NCI-H1694 (cell line): ENCODE measurements at places on chromosomes 11 and 22.

DNA sequence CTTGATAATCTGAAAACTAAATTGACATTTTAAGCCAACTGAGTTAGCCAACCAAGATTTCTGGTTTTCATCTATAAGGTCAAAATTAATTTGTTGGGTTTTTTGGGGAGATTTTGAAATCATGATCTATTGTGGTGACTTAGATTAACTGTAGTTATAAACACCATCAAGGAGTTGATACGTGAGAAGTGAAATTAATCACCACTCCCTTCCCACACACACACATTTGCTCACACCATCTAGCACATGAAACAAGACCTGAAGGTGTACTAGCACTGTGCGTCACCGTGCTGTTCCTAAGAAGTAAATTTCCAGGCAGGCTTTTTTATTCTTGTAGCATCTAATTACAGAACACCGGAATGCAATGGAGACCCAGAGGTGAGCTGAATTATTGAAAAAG, 2.1 kb downstream of the OR5B21 start:
- no peak for DNase-seq

DNA sequence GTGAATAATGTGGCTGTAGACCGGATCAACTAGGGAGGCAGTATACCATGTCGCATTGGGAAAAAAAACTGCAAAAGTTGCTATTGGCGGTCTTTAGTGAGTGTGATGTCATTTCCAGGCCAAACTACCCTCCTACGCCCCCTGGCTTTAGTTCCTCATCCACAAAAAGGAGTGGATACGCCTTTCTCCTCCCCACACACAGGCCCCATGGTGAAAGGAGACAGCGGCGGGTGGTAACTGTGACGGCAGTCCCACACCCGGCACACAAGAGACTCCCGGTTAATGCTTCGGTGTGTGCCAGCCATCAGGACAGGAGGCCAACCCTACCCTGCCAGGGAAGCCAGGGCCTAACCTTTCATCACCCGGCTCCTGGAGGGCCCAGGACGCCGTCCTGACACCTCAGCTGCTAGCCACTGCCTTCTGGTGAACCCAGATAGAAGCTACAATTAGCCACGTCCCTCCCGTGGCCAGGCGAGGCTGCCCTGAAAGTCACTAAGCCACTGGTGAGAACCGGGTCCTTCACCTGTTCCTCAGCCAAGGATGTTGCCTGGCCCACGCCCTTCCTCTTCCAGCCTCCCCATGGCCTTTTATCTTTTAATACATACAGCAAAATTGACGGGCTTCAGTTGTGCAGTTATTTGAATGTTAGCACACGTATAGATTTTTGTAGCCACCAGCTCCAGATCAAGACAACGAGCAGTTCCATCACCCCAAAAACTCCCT, 10.8 kb downstream of the TP53I11 start:
- peak; percentile 52 for DNase-seq

DNA sequence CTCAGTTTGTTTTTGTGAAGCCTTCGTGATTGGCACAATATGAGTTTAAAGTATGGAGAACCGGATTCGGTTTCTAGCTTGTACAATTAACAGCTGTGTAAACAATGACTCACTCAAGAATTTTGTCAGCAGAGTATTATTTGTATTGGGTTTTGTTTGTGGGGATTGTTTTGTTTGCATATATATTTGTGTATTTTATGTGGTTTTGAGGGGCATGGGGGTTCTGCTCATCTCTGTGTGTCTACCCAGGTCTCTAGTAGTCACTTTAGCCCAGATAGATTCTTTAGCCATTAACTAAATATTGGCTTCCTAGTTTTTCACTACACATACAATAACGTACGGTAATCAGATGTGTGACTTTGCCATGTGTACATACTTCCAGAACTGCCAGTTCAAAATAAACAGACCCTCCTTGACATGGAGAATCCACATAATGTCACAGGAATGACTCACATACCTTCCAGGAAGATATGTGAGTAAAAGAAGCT, 7.5 kb upstream of the MS4A7 start:
- DNase-seq, result no peak

GRCh38 chr22:31081963-31082605, 966 bp downstream of the SMTN start:
- DNase-seq, result no peak

- DNase-seq, result no peak
Observed at GRCh38 chr11:11662578-11662977, 40.8 kb upstream of the GALNT18 start.

GRCh38 chr11:16857186-16857585, 118.7 kb downstream of the C11orf58 start:
- DNase-seq, result no peak

DNA sequence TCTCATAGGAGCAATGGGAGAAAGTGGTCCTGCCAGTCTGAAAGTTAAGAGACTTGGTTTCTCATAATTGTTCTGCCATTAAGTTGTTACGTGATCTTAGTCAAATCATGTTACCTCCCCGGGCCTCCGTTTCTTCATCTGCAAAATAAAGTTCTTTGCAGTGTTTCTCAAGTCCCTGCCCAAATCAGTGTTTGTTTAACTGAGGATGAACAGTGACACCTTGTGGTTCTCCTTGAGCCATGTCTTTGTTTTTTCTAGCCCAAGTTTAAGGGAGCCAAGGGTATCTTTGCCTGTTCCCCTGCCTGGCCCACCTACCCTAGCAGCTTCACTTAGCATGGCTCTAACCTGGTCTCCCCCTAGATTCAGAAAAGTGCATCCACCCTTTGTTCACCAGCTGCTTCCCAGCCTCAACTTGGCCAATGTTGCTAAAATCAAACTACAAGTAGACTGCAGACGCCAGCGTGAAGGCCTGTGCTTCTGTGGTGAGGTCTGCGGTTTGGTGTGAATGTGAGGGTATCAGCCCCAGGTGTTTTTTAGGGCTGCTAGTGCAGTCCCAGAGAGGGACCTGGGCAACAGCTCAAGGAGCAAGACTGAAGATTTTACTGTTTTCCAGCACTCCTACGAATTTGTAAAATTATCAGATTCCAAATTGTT, 35.5 kb downstream of the FZD4 start:
- peak; percentile 5 for DNase-seq

- no peak for DNase-seq
Observed at GRCh38 chr11:33942954-33943353, 51.1 kb upstream of the LMO2 start.

DNA sequence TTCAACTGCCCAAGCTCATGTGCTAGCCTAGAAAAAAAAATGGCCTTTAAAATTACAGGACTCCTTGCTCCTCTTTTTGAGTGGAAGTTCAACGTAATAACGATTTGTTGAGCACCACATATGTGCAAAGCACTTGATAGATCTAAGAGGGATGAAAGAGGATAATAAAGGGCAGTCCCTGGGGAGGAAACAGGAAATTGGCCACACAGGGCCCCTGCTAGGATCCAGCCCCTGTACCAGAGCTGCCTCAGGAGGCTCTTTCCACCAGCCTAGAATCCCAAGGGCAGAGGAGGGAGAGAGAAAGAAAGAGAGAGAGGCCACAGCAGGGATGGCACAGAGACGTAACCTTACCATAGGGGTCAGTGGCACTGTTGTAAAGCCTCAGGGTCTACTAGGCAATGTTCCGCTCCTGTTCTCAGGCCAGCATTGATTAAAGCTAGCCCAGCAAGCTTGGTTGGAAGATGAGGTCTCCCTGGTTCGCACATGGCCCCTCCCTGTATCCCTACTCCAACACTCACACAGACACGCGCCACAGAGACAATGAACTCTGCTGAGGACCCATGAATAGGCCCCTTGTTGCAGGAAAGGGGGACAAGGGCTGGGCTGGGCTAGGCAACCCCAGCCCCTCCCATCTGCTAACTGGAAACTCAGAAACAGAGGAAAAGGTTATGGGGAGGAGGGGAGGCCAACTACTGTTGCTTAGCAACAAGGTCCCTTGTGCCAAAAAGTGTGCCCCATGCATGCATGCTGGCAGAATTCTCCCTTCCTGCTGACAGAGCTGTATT, at the start of gene TMPRSS5:
Gene TMPRSS5 (minus strand): TSS at position 438 of the 785 bp plus-strand sequence. CDS start 84 bp downstream, at position 354.
- no peak for DNase-seq

DNA sequence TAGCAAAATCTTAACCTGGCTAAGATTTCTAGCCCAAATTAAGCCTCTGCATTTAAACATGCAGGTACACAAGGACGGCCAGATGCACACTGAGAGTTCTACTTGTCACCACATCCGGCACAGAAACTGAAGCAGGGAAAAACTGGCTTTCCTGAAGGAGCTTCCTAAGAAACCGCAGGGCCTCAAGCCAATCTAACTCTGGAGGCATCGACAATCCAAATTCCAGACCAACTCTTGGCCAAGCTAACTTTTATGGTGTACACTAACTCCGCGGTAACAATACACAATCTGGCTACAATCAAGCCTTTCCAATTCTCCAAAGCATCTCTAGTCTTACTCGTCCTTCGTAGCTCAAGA, 1.2 kb downstream of the MSANTD2 start:
- no peak for DNase-seq

DNA sequence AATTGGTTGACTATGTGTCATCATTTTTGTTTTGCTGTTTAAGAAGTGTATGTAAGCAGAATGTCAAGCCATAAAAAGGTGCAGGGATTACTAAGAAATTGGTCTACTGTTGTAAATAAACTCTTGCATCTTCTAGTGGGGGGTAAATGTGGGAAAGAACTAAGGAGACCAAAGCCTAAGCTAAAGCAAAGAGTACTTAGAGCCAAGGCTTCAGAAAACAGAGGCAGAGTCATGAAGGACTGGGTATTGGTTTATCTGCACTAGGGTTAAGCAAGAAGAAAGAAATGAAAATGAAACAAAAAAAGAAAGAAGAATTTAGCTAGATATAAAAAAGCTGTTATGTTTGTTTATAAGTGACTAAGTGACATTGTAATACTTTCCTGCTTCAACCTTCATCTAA, 628.1 kb downstream of the METTL15 start:
- DNase-seq, result no peak

DNA sequence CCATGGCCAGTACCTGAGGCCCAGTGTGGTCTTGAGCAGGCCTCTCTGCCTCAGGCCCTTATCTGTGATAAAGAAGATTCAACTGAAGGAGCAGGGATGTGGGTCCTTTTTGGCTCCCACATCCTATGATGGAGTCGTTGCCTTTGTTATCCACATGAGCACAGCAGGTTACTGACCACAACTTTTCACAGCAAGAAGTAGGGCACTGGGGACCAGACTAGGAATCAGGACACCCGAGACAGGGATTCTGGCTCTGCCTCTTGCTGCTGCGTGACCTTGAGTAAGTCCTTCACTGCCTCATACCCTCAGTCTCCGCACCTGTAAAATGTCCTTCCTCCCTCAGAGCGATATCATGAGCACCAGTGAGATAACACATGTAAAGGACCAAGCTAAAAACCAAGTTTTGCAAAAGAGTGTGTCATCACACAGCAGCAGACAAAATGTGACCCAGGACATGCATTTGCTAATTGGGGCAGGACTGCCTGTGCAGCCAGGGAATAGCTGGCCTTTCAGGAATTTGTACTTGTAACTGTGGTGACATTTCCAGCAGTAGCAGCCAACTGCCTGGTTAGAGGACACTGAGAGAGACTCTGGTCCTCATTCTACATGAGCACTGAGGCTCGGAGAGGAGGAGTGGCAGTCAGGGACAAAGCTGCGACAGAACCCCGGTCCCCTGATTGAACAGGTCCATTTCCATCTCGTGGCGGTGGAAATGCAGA, 13.2 kb upstream of the SMIM35 start:
- no peak for DNase-seq

DNA sequence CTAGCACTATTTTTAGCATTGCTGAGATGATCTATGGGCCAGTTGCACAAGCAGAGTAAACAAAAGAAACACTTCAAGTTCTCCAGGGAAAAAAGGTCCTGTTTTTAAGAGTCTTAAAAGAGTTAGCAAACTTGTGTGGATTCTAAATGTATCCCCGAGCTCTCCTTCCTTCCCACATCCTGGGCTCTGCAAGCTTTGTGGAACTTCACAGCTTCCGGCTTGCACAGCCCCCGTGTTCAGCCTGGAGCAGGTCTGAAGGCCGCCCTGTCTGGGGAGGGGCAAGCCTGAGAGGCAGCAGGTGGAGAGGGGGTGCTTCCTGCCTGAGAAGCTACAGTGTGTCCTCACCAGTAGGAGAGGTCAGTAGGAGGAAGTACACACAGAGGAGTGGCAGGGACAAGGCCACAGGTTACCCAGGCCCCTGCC, 35.1 kb upstream of the SUSD2 start:
- DNase-seq, result no peak

DNA sequence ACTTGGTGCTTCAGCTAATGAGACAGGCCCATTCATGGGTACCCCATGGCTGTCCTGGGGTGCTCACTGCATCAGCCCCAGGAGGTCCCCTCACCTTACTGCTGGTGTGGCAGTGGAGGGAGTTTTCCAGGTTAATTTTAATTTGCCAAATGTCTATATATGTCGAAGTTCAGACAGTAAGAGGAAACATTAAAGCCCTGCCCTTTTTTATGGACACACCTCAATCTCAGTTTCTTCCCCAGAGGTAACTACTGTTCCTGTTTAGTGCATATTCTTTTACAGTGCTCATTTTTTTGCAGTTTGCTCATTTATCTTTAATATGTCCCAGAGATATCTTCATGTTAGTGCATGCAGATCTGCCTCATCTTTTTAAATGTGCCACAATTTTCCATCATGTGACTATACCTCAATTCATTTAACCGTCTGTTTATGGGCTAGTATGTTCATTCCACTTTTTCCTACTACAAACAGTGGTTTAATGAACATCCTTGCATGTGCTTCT, 11.6 kb downstream of the PANX1 start:
- DNase-seq, result no peak

GRCh38 chr11:1448882-1449281, 37.7 kb downstream of the MOB2 start:
- no peak for DNase-seq

DNA sequence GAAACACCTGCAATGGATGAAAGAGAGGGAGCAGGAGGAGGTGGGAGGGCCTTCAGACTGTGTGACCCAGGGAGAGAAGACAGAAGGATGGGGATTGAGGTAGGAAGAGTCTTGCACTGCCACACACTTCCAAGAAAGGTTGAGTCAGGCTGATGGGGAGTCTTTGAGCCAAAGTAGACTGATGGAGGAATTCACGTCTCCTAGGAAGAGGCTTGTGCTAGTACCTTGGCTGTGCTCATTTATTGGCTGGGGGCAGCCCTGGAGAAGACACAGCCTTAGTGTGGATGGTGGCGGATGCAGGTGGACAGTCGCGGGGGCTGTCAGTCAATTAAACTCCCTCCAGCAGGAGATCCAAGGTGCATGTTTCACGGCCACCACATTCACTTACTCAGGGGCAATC, 16.2 kb upstream of the ACCSL start:
- no peak for DNase-seq

DNA sequence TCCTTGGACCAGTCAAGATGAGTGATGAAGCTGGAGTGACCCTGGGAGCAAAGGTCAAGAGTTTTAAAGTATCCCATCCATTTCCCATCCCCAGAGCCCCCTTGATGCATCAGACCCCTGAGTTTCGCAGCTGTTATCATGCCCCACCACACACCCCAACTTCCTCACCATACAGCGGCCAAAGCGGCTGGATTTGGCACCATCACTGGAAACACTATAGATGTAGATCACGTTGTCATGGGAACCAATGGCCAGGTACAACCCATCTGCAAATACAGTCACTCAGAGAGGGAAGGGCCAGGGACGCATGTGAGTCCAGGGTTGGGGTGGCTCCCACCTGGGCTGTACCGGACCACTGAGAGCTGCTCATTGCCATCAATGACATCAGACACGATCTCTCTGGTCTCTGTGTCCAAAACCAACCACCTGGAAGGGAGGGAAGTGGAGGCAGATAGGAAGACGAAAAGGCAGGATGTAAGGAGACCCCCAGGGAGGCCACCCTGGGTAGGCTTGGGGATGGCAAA, 2.2 kb upstream of the MTA2 start:
- no peak for DNase-seq
